ENCODE measurements at places on chromosomes 1 and 21.

DNA sequence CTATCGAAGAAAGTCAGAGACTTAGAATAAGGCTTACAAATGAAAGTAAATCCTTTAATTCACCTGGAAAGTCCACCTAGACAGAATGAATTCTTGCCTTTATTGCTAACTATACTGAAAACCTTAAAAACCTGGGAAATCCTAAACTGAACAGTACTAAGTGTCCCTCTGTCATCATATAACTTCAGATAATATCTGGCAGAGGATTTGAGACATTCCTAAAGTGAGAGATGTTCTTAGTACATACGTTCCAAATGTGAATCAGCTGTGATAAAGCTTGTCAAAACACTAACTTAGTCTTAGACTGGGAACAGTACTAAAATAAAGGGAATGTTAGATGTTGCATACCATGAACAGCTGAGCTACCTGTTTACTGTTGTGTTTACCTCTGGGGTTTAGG lies 121.7 kb downstream of the TNFSF18 start:
- DNase-seq: no peak

DNA sequence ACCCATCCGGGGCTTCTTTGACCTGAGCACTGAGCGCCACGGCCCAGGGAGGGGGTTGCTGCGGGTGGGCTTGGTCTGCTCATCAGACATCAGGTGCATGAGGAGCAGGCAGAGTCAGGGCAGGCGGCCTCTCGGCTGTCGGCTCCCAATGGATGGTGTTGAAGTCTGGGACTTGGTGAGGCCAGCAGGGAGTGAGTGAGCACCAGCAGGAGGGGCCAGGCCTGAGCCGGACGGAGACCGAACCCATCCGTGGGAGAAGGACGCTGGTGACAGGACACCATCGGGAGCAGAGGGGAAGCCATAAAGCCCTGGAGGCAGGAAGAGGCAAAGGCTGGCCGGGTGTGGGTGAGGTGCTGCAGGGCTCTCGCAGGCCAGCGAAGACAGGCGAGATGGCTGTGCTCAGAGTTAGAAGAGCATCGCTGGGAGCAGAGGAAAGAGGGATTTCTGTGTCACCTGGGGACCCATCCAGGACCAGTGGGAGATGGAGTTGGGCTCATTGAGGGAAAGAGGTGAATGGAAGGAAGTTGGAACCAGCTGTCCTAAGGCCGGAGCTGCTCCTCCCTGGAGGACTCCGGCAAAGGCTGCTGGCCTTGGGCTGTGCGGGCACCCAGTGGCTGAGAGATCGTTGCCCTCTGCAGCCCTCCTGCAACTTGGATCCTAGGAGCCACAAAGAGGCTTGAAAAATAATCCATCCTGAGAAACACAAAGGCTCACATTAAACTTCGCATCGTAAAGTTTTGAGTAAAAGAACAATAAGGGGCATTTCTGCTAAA lies 49.9 kb downstream of the PDE9A start:
- DNase-seq: no peak

GRCh38 chr1:15279576-15280230 lies 32.7 kb downstream of the FHAD1 start:
- DNase-seq: no peak

DNA sequence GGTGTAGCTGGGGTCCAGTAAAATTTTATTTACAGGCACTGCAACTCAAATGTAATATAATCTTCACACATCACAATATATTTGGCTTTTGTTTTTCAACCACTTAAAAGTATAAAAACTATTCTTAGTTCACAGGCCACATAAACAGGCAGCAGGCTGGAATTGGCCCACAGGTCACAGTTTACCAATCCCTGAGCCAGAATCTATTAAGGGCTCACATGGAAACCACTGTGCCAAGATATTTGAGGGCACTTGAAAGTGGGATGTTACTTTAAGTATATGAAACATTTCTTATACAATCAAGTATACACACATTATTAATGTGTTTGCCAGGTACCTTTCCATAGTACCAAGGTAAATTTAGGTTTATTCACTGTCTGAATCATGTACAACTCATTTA lies 71.9 kb upstream of the PRDX6 start:
- no peak for DNase-seq

DNA sequence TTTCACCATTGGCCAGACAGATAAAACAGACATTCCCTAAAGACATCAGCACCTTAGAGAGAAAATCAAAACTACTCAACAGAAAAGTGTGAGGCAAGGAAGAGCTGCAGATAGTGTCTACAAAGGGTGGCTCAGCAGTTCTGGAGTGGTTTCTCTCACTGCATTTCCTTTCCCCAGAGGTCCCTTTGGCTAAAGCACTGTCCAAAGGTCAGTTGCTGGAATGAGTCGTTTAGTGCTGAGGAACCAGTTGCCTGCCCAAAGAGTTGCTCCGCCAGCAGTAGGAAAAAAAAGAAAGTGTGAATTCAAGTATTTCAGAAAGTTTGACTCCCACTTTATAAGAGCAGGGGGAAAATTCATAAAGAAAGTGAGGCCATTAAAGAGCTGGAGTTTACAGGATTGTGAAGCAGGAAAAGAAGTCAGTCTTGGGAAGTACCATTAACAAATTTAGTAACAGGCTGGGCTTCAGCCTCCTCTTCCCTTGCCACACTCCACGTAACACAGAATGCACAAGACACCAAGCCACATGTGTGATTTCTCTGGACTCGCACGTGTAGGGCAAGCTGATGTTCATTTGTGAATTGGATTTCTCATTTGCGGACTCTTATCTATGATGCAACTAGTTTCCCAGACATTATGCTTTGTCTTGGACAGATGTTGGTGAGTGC lies 122.2 kb downstream of the RUNX1 start:
- no peak for DNase-seq
